NCI-H460 (cell line): ENCODE measurements at places on chromosomes 6 and 20. TPM values are rescaled to one million over a fixed set of nuclear protein-coding genes. Genes with fewer than 3 reads are reported as not detected.

The JPH2 gene
- total RNA-seq, result 1.4 and 1.7 TPM in 2 replicates

The PRL gene
- not detected in 2 replicates for total RNA-seq

The ARMH2 gene
- total RNA-seq, result not detected in 2 replicates

The HLA-DQA1 gene
- not detected in 2 replicates for total RNA-seq

The CCND3 gene
- 18.9 and 19.8 TPM in 2 replicates for total RNA-seq

The DCDC2 gene
- total RNA-seq, result 0.05 TPM in 1 of 2 replicates, not detected in the other

The DST gene
- 184 and 219 TPM in 2 replicates for total RNA-seq

The RNF217 gene
- total RNA-seq, result 12.2 and 13.3 TPM in 2 replicates

The NNAT gene
- total RNA-seq, result not detected in 2 replicates

The PTP4A1 gene
- total RNA-seq, result 221 and 237 TPM in 2 replicates

The STXBP5 gene
- total RNA-seq, result 15.3 and 22.5 TPM in 2 replicates

The ROS1 gene
- not detected in 2 replicates for total RNA-seq

The ELOVL4 gene
- 16.9 and 17.6 TPM in 2 replicates for total RNA-seq

The CNKSR3 gene
- 6.1 and 6.3 TPM in 2 replicates for total RNA-seq
